ENCODE measurements at places on chromosomes 2 and 18.

DNA sequence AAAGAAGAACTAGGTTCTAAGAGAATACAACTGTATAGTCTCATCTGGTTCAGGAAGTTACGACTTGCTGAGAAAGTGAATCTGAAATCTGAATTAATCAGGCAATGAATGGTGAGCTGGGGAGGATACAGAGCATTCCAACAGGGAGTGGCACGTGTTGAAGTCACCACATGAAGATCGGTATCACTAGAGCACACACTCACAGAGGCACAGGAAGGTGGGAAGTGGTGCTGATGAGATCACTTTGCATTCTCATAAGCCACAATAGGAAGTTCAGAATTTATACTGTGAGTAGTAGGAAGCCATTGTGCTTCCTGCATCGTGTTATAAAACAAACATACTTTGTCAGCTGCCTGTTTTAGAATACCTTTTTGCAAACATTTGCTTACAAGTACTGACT, 615.0 kb upstream of the DDX18 start:
- no peak for DNase-seq

DNA sequence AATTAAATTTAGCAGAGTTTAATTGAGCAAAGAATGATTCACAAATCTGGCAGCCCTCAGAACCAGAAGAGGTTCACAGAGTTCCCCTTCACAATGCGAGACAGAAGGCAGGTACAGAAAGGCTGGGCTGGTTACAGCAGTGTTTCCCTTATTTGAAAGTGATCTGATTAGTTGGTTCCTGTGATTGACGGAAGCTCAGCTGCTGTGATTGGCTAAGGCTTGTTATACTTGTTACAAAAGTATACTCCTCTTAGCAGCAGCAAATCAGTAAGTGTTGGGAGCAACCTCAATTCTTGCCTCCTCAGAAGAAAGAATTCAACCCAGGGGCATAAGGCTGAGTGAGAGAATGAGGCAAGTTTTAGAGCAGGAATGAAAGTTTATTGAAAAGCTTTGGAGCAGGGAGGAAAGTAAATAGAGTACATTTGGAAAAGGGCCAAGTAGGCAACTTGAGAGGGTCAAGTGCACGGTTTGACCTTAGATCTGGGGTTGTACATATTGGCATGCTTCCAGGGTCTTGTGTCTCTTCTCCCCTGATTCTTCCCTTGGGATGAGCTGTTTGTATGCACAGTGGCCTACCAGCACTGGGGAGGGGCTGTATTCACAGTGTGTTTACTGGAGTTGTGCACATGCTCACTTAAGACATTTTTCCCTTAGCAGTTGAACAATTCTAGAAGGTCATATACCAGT, 431.8 kb upstream of the RAB12 start:
- DNase-seq, result no peak

GRCh38 chr2:9037166-9037565, 33.7 kb upstream of the MBOAT2 start:
- DNase-seq, result no peak

GRCh38 chr2:138829326-138829919, 49.2 kb upstream of the NXPH2 start:
- no peak for DNase-seq

- DNase-seq, result no peak
These were observed 88.8 kb downstream of the PSMG2 start for GRCh38 chr18:12791610-12792009.

DNA sequence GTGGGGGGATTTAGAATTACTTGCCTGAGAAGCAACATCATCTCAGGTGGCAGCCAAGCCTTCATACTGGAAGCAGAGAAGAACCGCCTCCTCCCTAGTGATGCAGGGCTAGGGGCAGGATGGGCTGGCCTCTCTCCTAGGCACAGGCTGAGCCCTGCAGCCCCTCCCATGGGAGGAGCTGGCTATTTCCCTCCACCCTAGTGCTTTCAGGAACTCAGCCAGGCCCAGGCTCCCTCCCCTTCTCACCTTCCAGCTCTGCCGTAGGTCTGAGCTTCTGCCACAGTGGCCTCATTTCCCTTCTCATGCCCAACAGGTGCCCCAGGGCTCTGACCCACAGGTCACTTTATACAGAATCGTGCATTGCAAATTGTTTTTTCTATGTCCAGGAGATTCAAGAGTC, 31.0 kb downstream of the CENPA start:
- no peak for DNase-seq

DNA sequence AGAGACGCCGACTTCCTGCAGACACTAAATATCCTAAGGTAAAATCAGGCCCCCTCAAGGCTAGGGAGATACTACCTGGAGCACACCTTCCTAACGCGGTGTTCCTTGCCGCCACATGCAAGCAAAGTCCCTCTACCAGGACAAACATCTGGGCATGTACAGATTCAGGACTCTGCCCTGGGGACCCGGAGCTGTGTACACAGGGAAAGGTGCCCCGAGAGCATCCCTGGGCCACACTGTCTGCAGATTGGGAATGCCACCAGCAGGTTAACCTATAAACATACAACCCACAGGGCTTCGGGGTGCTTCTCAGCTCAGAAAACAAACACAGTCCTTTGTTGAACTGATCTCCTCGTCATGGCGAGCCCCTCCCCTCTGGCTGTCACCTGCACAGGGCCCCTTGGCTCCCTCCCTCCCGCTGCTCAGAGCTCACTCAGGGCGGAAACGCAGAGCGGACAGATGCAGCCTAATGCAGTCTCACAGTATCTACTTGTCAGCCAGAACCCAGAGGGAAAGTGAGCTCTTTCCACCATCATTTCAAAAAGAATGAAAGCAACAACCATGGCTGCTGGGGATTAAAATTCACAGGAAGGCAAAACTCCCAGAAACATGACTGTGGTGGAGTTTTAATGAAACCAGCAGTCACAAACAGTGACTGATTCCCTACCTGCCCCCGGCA, 218.8 kb downstream of the HDAC4 start:
- no peak for DNase-seq

GRCh38 chr2:165793161-165793778, 777 bp downstream of the GALNT3 start:
- no peak for DNase-seq

GRCh38 chr2:127542231-127542630, 6.7 kb downstream of the MYO7B start:
- no peak for DNase-seq

- DNase-seq, result no peak
These were observed 5.0 kb upstream of the GPR35 start for GRCh38 chr2:240620149-240620731.

DNA sequence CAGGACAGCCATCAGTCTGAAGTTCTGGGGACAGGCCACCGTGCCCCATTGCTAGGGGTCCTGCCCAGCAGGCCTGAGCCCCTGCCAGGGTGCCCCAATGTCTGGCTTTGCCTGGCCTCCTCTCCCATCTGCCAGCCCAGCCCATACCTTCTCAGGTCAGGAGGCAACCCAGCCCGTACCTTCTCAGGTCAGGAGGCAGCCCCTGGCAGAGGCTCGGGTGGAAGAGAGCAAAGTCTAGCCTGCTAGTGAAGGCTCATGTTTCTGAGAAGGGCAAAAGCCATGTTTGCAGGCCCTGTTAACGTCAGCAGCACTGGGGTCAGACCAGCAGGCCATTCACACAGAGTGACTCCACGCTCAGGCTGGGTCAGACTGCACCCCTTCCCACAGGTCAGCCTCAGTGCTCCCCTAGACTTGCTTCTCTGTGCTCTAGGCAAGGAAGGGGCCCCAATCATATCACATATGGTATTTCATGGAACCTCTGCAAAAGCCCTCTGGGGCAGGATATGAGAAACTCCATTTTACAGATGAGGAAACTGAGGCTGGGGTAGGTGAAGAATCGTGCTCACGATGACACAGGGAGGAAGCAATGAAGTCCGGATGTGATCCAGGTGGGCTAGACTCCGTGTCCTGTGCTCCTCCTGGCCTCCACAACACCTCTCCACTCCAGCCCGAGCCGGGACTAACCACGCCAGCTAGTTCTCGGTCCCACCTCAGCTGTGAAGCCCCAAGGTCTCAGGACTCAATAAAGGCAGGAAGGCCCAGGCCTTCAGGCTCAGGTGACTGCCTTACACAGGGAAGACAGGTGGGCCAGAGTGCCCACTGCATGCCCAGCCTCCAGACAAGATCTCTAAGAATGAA, 9.5 kb downstream of the SDC1 start:
- no peak for DNase-seq

GRCh38 chr18:63099848-63100629, 219.5 kb downstream of the BCL2 start:
- DNase-seq, result no peak

DNA sequence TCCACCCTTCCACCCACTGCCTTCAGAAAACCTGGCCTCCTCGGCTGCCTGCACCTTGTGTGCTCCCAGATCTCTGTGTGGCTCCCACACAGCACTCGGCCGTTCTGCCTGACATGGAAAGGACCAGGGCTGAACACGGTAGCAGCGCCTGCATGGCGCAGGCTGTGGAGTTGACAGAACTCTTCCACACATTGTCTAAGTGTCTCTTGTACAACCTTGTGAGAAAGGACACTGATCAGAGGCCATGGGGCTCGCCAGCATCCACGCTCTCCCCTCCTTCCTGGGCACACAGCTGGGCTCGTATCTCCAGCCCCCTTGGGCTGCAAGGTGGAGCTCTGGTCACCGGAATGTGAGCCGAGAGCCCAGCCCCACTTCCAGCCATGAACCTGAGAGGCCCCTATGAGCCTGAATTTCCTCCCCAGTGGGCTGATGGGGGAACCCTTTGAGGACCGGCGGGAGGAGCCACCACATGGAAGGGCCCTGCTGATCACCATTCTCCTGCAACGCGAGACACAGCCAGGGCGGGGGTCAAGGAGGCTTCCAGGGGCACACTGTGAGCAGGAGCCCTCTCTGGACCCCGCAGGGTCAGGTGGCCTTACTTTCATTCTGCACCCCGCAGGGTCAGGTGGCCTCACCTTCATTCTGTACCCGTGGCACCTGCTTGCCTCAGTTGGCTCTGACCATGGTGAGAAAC, 314.2 kb upstream of the MYT1L start:
- no peak for DNase-seq

GRCh38 chr18:41444943-41445342, 510.1 kb upstream of the PIK3C3 start:
- DNase-seq, result no peak

GRCh38 chr18:65706646-65707045, 44.2 kb upstream of the CDH7 start:
- DNase-seq, result no peak

- DNase-seq, result no peak
These were observed 3.7 kb downstream of the STEAP3 start for GRCh38 chr2:119227346-119227745.

GRCh38 chr2:75076088-75076487, 117.6 kb downstream of the POLE4 start:
- DNase-seq, result no peak

GRCh38 chr2:202690321-202690900, 55.6 kb downstream of the FAM117B start:
- DNase-seq, result no peak

- DNase-seq, result no peak
These were observed 391.7 kb upstream of the SALL3 start for GRCh38 chr18:78587626-78588600.

DNA sequence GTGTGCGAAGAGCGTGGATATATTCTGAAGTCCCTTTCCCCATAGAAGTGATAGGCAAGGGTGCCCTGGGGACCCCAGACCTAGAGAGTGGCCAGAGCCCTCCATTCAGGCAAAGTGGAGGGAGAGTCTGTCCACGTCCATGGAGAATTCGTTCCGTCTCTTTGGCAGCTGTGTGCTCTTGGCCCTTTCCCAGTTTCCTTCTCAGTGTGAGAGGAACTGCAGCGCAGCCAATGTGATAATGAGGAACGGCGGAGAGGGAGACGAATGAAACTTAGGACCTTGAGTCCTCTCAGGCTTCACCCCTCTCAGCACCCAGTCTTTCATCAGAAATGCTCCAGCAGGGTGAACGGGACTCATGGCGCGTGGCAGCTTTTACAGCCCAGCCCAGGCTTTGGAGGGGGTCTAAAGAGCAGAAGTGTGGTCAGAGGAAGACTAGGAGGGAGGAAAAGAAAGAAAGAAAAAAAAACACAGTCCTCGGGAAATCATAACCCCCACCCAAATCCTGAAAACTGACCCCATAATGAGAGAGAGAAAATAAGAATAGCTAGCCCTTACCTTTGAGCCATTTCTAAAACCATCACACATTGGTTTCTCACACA, 95.0 kb upstream of the RIOK3 start:
- no peak for DNase-seq

DNA sequence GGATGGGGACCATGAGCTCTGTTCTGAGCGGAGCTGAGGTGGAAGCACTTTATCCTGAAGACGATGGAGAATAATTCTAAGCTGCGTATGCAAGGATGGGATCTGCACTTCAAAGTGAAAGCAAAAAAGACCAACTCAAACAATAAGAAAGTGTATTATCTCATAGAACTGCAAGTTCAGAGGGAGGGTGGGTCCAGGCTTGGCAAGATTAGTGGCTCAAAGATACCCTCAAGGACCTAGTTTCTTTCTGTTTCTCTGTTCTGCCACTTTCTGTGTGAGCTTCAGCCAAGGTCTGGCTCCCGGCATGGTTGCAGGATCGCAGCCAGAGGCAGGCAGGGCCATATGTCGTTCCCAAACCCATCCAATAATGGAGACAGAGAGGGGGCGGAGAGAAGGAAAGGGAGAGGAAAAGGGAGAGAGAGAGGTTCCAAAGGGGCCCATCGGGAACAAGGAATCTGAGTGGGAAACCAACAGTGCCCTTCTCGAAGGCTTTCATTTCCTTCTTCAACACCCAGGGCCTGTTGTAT, 169.2 kb upstream of the NCK2 start:
- DNase-seq, result no peak

GRCh38 chr2:85768713-85769112, 14.9 kb downstream of the ATOH8 start:
- DNase-seq, result no peak

GRCh38 chr2:156399950-156400705, 36.1 kb upstream of the GPD2 start:
- DNase-seq, result no peak

DNA sequence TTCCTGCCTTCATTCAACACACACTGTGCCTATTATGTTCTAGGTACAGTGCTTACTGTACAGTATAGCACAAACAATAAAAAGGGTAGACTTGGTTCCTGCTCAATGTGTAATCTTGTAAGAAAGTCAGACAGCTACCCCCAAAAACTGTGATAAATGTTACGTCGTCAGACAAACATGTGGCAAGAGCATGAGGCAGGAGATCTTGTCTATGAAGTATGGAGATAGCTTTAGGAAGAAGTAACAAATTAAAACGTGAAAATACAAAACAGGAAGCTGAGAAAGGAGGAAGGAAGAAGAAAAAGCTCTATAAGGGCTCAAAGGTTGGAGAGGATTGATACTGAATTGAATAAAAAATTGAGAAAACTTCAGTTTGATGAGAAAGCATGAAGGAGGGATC, 276.2 kb upstream of the HNRNPA3 start:
- no peak for DNase-seq

DNA sequence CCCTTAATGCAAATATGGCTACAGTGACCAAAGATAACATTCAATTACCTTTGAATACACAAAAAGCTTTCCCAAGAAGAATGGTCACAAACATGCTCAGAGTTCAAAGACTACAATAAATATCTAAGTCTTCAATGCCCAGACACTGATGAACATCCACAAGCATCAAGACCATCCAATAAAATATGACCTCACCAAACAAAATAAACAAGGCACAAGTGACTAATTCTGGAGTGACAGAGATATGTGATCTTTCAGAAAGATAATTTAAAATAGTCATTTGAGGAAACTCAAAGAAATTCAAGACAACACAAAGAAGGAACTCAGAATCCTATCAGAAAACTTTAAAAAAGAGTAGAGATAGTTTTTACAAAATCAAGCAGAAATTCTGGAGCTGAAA, 40.6 kb upstream of the CAPN13 start:
- DNase-seq, result no peak
